ENCODE measurements at places on chromosomes 2 and 18.

DNA sequence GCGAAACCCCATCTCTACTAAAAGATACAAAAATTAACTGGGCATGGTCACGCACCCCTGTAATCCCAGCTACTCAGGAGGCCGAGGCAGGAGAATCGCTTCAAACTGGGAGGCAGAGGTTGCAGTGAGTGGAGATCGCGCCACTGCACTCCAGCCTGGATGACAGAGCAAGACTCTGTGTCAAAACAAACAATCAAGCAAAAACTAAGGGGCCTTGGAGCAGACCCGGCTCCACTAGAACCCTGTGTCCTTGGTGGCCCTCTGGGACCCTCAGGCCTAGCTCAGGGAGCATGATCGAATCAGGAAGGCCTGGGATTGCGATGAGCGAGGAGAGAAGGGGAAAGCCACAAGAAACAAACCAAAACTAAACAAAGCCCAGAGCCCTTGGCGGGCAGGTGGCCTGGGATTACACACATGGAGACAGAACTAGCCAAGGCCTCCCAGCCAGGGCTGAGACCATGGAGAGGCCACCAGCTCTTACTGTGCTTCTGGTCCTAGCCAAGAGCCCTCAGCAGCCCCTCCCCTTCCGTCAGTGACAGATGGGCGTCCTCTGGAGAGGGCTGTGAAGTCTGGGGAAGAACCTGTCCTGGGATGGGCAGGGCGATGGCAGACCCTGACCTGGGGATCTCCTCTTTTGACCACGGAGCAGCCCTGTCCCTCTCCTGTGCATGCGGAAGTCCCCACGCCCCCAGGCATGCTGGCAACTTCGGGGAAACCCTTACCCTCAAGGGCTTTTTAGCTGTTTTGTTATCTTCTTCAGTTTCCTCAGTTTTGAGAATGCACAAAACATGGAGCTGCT is 27.4 kb upstream of the CATIP start:
- DNase-seq = peak; percentile 81

- DNase-seq = peak; percentile 16
Observed at GRCh38 chr18:1559563-1559962, 654.9 kb downstream of the ADCYAP1 start.

DNA sequence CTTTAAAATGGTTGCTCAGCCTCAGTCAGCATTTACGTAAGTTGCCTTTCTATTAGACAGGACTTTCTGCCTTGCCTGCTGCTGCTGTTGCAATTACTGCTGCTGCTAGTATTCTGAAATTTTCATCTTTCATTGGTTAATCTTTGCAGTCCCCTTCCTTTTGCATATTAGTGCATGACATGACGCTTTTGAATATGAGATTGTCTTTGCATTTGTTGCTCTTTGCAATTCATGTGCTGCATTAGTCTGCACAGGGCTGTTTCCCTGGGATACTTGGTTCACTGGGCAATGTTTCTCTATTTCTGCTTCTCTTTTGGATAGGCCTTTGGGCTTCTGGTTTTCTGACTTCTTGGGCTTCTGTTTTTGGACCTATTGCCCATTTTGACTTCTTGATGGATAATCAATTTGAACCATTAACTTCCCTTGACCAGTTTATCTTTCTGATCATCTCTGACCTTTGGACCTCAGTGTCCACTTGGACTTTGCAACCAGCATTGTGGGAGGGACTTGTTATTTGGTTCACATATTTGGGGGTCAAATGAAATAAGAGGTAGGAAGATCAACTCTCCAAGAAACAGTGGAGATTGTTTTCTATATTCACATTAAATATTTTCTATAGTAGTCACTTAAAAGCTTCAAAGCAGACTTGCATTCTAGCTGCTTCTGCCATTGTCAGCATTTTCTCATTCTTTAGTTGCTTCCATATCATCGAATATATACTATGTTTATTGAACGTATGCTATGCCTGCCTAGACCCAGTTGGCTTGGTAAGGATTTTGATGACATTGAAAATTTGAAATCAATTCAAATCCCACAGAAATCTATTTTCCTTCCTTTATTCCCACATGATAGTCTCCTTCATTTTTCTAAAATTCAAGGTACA is 12.5 kb upstream of the BUB1 start:
- DNase-seq = no peak

- no peak for DNase-seq
Observed at GRCh38 chr2:145751629-145752028, 1231.7 kb upstream of the ZEB2 start.

GRCh38 chr2:233098618-233099017 is 38.5 kb downstream of the INPP5D start:
- no peak for DNase-seq

DNA sequence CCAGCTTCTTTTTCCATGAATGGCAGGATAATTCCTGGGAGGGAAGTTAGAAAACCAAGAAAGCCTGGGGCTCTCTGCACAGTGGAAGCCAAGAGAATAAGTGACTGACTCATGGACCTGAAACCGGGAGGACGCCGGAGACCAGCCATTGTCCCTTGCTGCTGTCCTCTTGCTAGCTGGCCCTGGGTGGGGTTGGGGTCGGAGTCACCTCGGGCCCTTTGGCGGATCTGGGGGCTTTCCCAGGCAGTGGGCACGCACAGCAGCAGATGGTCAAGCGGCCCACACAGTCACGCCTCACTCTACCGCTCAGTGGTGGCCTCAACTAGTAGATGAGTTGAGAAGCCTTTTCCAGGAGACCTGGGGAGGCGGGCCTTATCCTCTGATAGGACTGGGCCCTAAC is 15.6 kb downstream of the EFHD1 start:
- no peak for DNase-seq

- no peak for DNase-seq
Observed at GRCh38 chr18:3486512-3486911, 36.5 kb downstream of the TGIF1 start.

DNA sequence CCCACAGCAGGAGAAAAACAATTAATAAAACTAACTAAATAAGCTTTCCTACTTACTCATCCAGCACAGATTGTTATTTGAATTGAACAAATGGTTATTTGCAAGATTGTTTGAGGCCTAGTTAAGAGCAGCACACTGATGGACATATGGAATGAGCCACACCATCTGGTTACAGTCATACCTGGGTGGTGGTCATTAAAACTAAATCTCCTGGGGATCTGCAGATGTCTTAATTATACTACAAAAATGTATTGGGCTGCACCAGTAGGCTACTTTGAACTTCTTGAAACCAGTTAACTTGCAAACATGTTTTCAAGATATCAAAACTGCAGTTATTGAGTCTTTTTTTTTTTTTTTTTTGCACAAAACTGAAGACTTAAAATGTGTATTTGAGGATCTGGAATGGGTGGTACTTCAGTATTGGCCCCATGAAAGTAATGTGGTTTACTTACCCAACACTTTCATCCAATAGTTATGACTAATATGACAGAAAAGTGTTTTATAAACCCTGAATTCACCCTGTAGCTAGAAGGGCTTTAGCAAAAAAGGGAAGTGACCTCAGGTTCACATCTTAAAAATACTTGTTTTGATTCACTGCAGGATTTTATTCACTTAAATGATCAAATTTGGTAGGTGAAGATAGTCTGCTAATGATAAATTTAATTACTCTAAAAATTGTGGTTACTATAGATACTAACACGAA is 10.8 kb downstream of the AGFG1 start:
- peak; percentile 94 for DNase-seq

DNA sequence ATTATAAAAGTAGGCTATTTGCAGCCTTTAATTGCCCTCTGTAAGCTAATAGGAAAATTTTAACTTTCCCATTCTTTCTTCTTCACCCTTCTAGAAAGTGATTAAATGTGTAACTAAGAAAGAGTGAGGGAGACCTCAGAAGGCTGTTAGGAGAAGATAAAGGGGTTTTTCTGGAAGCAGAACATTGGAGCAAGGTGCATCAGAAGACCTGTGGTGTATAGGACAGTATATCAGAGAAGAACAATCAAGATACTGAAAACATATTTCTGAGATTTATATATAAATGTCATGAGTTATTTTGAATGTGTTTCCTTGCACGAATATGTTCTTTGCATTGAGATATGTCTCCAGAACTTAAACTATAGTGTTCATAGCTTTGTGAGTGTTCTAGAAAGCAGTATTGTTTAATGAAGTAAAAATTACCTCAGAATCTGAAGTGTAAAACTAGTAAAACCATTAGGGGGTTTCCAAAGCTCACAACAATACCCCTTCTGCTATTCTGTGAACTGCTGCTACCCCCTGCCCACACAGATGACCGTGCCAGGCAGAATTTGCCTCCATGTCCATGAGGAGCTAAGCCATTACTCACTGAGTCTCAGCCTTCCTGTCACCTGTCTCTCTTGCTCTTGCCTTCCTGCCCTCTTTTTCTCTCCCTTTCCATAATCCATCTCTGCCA is 537.9 kb downstream of the EPHA4 start:
- no peak for DNase-seq

GRCh38 chr2:47217277-47217676 is 62.2 kb upstream of the STPG4 start:
- DNase-seq = peak; percentile 27

DNA sequence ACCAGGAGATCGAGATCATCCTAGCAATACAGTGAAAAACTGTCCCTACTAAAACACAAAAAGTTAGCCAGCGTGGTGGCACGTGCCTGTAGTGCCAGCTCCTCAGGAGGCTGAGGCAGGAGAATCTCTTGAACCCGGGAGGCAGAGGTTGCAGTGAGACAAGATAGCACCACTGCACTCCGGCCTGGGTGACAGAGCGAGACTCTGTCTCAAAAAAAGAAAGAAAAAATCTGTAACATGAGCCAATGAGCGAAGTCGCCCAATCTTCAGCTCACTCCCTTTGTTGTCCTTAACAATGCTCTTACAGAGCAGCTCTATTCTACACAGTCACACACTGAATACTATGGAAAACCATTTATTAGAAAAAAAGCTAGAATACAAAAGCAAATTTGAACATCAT is 22.0 kb downstream of the FAM98A start:
- DNase-seq = no peak

DNA sequence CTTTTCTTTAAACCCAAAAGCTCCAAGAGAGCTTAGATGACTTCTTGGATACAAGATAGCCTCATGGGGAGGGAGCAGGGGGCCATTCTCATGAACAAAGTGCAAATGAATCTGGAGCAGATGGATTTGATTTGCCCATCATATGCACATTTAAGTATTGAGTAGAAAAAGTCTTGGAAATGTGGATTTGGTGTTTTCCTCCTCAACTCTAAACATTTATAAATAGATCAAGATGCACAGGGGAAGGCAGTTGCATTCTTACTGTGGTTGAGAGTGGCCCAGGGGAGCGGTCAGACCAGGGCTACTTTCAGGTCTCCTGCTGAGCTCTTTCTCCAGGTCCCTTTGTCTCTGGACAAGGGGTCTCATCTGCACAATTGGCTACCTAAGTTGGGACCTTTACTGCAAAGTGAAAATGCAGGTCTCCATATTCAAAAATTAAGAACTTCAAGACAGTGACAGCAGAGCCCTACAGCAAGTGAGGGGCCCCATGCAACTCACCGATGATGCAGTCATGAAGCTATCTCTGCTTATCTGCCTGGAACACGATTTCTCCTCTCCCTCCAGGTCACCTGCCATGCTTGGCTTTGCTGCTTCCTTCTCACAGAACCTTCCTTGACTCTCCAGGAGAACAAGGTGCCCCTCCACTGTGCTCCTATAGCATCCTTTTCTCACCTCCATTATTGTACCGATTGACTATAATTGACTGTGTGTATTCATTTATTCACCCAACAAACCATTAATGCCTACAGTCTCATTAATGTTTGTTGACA is 145.4 kb downstream of the LPIN1 start:
- no peak for DNase-seq

DNA sequence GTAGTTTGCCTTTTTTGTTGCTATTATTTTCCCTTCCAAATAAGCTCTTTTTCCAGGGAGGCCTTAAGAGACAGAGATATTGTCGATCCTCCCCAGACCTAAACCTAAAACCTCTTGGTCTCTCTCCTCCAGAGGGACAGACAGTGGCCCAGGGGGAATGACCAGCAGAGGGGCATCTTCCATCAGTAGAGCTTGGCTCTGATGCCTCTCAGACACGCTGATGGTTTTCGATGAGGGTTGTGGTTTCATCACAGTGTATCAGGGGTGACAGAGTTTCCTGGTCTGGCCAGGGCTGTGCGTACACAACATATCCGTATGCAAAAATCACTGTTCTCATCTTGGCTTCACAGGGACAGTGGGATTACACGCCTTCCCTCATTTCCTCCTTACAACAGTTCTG is 68.6 kb downstream of the GATA6 start:
- DNase-seq = no peak

- no peak for DNase-seq
Observed at GRCh38 chr2:8376603-8377410, 305.0 kb upstream of the ID2 start.

DNA sequence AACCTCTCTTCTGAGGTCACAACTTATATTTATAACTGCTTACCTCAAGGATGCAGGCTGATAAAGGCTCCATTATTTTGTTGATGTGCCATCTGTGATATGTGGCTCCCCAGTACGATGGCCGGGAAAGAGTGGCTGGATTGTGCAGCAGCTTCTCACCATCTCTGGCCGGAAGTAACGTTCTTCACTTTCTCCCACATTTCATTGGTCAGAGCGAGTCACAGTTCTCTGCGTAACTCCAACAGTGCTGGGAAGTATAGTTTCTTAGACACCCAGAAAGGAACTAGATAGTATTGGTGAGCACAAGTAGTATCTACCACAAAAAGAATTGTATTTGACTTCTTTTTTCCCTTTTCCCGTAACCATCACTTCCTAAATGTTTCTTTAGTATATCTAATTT is 28.7 kb downstream of the ZSWIM2 start:
- no peak for DNase-seq

DNA sequence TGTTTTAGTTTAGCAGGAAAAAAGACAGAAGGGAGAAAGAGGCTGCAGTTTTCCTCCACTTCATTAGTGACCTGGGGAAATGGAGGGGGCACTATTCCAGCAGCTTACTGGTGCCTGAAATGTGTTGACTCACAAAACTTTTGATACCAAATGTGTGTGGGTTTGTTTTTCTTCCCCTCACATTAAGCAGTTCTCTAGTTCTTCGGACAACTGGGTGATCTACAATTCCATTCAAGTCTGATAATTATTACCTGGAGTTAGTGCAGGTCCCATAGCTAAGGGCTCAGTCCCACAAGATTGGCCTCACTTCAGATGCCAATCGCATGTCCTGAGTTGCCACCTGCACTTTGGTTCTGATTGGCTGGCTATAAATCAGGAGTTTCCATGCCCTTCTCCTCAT is 28.4 kb downstream of the PMAIP1 start:
- no peak for DNase-seq

- DNase-seq = peak; percentile 99
Observed at GRCh38 chr2:216736326-216736725, 41.0 kb upstream of the IGFBP5 start.

DNA sequence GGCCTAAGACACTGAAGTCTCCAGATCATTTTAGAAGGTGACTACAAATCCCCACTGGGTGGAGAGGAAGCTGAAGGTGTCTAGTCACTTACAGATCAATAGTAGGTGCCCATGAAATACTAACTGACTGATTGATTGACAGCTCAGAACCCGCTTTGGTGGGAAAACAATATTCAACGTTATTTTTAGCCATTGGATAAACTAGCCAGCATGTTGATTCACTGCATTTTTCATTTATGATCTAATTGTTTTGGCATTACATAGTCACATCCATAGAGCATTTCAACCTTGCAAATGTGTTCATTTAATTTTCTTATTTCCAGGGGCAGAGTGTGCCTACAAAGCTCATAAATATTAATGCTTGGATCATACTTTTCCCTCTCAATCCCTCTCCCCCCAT is 162.3 kb downstream of the MREG start:
- no peak for DNase-seq

GRCh38 chr18:5600378-5601071 is 56.7 kb upstream of the EPB41L3 start:
- DNase-seq = peak; percentile 39

GRCh38 chr2:215748446-215748845 is 264.9 kb downstream of the MREG start:
- no peak for DNase-seq

GRCh38 chr18:48806551-48807261 is 144.1 kb downstream of the SMAD7 start:
- DNase-seq = no peak

Measured in NCI-H524 (cell line).